NCI-H1436 treated with DMSO at 0.1 percent for 48 hours (cell line): ENCODE measurements at places on chromosomes 3 and 15.

DNA sequence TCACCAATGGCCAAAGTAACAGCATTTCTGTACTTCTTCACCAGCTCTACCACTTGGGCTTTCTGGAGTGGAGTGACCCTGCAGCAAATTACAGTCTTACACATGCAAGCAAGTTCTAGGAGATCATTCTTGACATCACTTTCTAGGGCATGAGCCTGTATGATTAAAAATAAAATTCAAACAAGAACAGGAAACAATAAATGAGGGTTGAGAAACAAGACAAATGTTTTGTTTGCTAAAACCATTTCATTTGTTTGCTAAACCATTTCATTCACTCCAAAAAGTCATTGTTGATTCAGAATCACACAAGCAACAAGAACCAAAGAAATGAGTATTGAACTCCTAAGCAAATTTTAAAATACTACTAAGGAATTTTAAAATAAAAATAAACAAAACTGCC is 220.9 kb downstream of the ATP8B4 start:
- no peak for DNase-seq

- DNase-seq: no peak
These were observed 561 bp downstream of the SIDT1 start for GRCh38 chr3:113532698-113533533.

GRCh38 chr3:45612918-45613602 is 18.5 kb downstream of the LIMD1 start:
- DNase-seq: no peak

- DNase-seq: no peak
These were observed 283.5 kb downstream of the RPLP1 start for GRCh38 chr15:69736161-69736560.

- no peak for DNase-seq
These were observed 325.2 kb downstream of the WDR72 start for GRCh38 chr15:53434174-53434678.

- DNase-seq: peak; percentile 62
These were observed 242.1 kb upstream of the TLE3 start for GRCh38 chr15:70339571-70340493.

GRCh38 chr3:58524326-58524888 is 12.6 kb downstream of the ACOX2 start:
- no peak for DNase-seq

GRCh38 chr15:67685008-67685599 is 140.2 kb upstream of the SKOR1 start:
- DNase-seq: no peak

GRCh38 chr3:188749010-188749617 is 422.7 kb upstream of the TPRG1 start:
- DNase-seq: no peak

DNA sequence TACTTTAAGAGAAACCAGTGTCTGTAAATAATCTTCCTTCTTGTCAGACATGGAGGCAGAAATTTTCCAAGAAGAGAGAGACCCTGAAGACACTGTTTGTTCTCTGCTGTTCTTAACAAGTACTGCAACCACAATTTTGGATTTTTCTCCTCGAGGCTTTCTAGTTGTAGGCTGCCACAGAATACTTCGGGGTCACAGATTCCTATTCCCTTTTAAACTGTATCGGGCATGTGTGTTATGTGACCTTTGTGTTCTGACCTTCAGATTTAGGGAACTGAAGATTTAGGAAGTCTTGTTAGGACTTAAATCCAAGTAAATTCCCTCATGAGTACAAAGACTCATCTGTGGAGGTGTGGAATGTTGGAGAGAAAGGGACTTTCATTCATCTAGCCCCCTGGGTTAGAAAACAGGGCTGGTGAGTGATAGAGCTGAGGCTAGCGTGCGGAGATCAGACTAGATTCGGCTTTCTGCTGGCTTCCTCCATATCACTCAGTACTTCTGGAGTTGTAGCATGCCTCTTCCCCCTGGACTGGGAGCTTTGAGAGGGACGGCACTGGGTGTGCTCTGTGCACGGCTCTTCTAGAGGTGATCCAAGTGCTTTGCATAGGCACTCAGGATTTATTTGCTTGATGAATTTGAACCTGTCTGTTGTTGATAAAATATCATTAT is 237.0 kb downstream of the LPP start:
- DNase-seq: no peak

GRCh38 chr15:79373113-79373512 is 59.0 kb upstream of the MINAR1 start:
- no peak for DNase-seq

- no peak for DNase-seq
These were observed 2.8 kb downstream of the CHCHD4 start for GRCh38 chr3:14121859-14122258.

DNA sequence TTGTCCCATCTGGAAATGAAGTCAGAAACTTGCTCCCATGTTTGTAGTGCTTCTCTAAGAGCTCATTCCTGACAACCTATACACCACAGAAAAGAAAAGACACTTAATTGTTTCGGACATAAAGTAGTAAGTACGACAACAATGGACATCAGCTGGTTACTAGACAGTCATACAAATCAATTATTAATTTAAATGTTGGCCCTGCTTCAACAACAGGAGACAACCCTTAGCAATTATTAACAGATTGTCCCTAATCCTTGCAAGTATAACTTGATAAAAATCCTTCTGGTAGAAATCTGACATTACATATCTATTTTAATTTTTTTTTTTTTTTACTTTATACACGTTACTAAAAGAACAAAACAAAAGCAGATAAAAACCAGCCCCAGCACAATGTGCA is 29.8 kb downstream of the ERICH6 start:
- DNase-seq: no peak

DNA sequence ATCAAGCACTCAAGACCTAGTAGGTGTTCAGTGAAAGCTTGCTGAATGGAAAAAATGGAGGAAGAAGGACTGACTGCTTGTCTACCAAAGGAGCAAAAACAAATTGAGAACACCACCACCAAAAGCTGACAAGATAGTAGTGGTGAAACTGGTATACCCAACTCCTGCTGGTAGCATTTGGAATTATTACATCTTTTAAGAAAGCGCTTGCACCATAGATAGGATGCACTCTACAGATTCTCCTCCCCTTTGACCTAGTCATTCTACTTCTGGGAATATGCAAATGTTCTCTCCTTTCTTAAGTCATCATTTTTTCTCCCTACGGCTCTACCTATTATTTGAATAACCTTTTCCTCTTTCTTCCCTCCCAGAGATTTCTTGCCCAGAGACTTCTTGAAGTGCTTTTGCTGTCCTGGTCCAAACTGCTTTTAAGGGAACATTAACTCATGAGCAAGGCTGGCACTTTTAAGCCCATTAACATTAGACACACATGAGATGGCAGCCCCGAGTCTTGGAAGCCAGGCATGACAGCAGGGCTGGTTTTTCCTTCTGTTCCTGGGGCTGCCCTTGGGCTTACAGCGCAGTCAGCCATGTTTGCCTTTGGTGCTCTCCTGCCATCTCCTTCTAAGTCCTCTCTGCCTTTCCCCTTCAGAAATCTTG is 75.0 kb upstream of the TLE3 start:
- no peak for DNase-seq

- DNase-seq: no peak
These were observed 243.7 kb downstream of the UACA start for GRCh38 chr15:70519616-70520015.

DNA sequence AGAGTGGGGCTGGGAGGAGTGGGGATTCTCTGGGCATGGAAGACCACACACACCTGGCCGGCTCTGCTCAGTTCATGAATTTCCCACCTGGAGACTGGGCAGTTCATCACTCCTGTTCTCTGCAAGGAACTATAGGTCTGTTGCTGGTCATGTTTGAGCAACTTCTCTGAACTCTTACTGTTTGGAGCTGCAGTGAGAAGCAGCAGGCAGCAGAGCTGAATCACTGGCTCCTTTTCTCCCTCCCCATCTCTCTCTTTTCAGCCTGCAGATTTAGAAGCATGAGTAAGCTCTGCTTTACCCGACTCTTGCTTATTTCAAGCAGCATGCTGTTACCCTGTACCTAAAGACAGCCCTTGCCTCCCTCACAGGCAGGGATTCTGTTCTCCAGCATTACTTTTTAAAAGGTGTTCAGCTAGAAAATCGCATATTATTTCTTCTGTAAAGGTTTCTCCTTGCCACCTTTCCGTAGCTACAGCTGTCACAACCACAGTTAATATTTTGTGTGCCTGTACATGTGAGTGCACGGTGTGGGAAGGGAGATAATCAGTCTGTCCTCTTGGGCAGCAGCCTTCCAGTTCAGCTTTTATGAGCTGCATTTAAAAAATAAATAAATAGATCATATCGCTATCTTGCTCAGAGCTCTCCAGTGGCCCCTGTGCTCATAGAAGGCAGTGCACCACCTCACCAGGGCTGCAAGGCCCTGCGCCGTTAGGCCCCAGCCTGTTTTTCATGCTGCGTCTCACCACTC is 131.6 kb downstream of the CHCHD6 start:
- no peak for DNase-seq

GRCh38 chr3:34842706-34843480 is 796.4 kb upstream of the ARPP21 start:
- no peak for DNase-seq

- no peak for DNase-seq
These were observed 48.0 kb downstream of the TYRO3 start for GRCh38 chr15:41606997-41607396.

- no peak for DNase-seq
These were observed 342.1 kb upstream of the ATP11B start for GRCh38 chr3:182450942-182451787.

DNA sequence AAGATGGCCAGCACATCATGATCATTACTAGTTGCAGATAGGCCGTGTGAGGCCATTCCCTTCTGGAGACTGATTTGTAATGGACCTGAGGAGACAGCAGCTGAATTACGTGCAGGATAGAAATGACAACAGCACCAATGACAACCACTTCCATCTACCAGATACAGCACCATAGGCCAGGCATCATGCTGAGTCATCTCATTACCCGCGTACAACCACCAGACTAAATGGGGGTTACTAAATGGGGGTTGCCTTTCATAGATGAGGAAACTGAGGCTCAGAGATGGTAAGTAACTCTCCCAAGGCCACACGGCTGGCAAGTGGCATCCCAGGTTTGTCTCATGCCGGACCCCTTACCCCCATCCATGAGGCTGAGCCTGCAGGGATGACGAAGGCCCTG is 32.8 kb upstream of the FAM107A start:
- DNase-seq: no peak

DNA sequence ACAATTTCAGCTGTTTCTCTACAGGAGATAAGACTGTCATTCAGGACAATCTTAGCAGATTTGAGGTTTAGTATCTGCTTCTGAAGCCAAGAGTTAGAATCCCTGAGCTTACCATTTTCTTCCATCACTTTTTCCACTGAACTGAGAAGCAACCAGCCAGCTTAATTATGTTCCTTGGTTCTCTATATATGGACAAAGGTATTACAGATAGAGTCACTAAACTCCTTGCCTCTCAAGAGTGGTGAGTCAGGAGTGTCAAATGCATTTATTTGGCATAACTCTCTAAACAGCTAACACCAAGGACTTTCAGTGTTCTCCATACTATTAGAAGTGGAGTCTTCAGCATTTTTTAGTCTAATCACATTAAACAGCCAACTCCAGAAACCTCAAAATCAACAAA is 239.3 kb downstream of the ALCAM start:
- no peak for DNase-seq

DNA sequence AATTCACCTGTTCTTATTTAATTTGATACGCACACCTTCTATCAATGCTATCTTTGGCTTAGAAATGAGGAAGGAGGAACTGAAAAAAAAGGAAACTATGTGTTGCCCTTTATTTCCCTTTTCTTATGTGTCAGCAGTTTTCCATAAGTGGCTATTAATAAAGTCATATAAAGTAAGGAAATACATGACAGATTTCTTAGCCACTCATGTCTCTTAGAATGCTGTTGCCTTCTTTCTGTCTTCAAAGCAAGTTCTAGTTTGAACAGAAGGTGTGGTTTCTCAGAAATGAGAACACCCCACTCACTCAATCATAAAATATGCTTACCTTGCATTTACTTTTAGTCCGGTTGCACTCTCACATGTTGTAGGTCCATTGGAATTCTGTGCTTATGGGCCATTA is 640.5 kb upstream of the GRM7 start:
- DNase-seq: no peak

DNA sequence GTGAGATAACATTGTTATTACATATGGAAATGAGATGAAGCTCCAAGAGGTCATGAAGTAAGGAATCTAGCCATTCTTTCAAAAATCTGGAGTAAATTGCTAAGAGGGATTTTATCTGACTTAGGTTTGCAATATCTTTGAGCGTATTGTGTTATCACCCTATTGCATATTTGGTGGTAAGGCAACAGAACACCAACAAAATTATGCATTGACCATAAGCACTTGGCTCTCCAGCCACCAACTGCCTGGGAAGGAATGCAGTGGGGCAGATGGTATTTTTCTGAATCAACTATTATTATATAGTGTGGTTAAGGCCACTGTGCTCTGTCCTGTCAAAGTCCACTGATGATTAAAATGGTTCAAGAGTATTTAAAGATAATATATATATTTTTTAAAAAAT is 287.9 kb upstream of the SEMA6D start:
- no peak for DNase-seq

DNA sequence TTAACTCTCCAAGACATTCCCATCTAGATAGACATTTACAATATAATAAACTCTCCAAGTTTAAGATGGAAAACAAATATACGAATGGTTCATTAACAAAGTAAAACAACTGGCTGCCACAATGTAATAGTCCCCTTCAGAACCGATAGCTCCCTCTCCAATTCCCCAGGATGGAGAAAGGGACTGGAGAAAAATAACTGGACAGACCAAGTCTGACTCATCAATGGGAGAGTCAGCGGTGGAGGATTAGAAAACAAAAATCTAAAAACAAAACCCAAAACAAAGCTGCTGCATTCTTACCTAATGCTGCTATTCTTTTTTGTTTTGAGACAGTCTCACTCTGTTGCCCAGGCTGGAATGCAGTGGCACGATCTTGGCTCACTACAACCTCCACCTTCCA is 468.1 kb downstream of the SHQ1 start:
- no peak for DNase-seq
